Vagina (tissue), 2 donors: ENCODE measurements at places on chromosomes 6 and 20.

- peaks cover 39% of the 10 kb centered on the region for H3K4me1 ChIP-seq
- peaks cover 22% of the 10 kb centered on the region for H3K36me3 ChIP-seq
- H3K27ac ChIP-seq: peak overlapping the region; percentile 82
- no peaks in the 10 kb centered on the region for H3K27me3 ChIP-seq
Observed at GRCh38 chr20:3045042-3045815, 623 bp upstream of the MRPS26 start.

DNA sequence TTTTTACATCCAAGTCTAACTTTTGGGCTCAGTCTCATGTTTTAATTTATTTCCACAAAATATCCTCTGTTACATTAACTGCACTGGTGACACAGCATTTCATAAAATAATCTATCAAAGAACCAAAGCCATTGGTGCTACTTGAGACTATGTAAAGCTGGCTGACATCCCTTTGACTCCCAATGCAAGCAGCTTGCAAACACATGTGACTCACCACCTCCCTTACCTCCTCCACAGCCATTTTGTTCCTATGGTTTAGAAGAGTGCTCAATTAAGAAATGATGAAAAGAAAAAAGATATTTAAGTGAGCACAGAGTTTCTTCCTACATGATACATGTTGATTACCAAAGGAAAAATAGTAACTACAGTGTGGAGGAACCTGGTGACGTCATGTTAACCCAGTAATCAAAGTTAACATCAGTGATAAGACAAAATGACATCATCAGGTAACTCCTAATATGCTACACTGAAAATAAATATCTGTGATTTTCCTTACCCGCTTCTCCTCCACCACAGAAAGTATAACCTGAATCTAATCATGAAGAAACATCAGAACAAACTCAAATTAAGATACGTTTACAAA is 53.3 kb upstream of the LGSN start:
- DNase-seq: no peak
- no peaks in the 10 kb centered on the region for H3K36me3 ChIP-seq
- no peaks in the 10 kb centered on the region for H3K4me1 ChIP-seq
- no peak overlapping the region for H3K27ac ChIP-seq

DNA sequence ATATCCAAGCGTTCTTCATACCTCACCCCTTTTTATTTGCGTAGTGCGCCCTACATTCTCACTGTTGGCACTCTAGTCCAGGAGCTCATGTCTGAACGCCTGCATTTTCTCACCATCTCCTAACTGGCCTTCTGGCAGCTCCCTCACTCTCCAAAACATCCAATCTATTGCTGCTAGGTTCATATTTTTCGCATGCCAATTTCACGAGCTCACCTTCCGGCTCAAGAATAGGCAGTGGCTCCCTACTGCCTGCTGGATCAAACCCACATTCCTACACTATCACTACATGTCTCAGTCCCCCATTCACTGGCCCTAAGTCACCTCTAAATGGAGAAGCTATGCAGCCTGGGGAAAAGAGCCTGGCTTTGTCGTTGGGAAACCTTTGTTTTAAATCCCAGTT is 115.0 kb downstream of the IPCEF1 start:
- no peaks in the 10 kb centered on the region for H3K27me3 ChIP-seq
- H3K4me3 ChIP-seq: no peak overlapping the region
- no peak overlapping the region for H3K27ac ChIP-seq
- DNase-seq: no peak

GRCh38 chr6:12717356-12717755 is 789 bp downstream of the PHACTR1 start:
- DNase-seq: no peak
- no peaks in the 10 kb centered on the region for H3K36me3 ChIP-seq
- H3K4me1 ChIP-seq: no peaks in the 10 kb centered on the region
- H3K4me3 ChIP-seq: no peak overlapping the region

DNA sequence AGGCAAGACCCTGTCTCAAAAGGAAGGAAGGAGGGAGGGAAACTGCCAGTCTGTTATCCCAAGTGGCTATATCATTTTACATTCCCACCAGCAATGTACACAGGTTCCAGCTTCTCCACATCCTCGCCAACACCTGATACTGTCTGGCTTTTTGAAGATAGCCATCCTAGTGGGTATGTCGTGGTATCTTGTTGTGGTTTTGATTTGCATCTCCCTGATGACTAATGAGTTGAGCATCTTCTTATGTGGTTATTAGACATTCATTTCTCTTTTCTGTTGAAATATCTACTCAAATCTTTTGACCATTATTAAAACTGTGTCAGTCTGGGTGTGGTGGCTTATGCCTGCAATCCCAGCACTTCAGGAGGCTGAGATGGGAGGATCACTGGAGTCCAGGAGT is 47.9 kb upstream of the ARID1B start:
- no peak overlapping the region for H3K27ac ChIP-seq
- H3K4me3 ChIP-seq: no peak overlapping the region
- H3K36me3 ChIP-seq: no peaks in the 10 kb centered on the region
- no peaks in the 10 kb centered on the region for H3K4me1 ChIP-seq
- H3K27me3 ChIP-seq: no peaks in the 10 kb centered on the region

DNA sequence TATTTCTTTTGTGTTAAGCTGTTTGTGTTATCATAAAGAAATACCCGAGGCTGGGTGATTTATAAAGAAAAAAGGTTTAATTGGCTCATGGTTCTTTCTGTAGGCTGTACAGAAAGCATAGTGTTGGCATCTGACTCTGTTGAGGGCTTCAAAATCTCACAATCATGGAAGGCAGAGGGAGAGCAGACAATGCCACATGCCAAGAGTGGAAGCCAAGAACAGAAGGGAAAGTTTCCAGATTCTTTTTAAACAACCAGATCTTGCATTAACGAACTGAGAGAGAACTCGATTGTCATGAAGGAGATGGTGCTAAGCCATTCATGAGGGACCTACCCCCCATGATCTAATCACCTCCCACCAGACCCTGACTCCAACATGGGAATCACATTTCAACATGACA is 290.1 kb downstream of the BMP2 start:
- H3K27ac ChIP-seq: no peak overlapping the region
- H3K4me3 ChIP-seq: no peak overlapping the region
- no peaks in the 10 kb centered on the region for H3K27me3 ChIP-seq
- DNase-seq: no peak
- H3K36me3 ChIP-seq: no peaks in the 10 kb centered on the region

DNA sequence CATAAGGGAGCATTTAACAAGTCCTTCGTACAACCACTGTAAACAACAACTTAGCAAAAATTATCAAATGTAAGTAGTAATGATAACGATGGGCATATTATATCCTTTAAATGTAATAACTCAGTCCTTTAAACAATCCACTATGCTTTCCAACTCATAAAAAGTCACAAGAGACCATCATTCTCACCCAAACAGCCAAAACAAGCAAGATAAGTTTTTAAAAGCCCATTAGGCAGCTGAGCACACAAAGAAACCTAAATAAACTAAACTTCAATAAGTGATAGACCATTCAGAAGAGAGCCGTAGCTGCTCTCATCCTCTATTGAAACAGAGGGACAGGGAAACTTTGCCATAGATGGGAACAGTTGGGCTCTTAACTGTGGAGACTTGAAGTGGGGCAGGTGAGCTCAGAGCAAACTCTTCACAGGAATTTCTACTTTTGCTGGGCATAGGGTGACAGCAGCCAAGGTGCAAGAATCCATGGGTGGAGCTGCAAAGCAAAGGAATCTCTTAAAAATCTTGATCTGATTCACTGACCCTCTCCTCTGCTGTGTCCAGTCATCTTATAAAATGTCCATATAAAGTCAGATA is 22.5 kb downstream of the RAB22A start:
- no peaks in the 10 kb centered on the region for H3K27me3 ChIP-seq
- H3K27ac ChIP-seq: no peak overlapping the region
- peaks cover 17% of the 10 kb centered on the region for H3K4me1 ChIP-seq

DNA sequence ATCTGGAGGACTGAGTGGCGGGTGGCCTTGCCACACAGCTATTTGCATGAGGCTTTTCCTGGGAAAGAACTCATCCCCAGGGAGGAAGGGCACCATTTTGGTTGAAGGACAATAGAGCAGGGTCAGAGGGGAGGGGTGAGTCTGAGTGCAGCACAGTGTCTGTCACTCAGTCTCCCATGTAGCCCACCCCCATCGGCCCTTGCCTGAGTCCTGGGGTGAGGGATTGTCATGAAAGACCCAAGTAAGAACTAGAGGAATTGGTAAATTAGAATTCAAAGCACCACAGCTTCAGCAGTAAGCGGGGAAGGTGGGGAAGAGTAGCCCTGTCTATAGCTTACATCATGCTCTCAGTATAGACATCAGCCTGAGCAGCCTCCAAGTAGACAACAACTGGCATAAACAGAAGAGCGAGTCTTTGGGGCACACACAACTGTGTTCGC is 90.4 kb upstream of the TMEM30A start:
- no peaks in the 10 kb centered on the region for H3K4me1 ChIP-seq
- H3K27ac ChIP-seq: no peak overlapping the region
- H3K27me3 ChIP-seq: no peaks in the 10 kb centered on the region
- no peak overlapping the region for H3K4me3 ChIP-seq

DNA sequence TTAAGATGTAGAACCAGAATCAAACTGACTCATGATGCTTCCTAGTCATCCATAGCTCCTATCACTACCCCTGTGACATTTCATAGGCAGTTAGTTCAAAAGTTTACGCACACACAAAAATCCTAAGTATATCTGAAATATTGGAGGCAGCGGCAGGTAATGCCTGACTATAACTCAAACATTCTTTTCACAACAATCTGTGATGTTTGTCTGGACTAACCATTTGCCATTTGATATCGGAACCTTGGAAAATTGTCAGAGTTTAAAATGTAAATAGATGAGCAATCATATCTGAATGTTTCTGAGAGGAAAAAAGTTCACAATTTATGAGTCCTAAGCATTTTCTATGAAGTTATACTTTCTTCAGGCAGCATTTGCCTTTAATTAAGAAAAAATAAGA is 1078.2 kb downstream of the EPHA7 start:
- no peaks in the 10 kb centered on the region for H3K27me3 ChIP-seq
- no peaks in the 10 kb centered on the region for H3K4me1 ChIP-seq
- H3K27ac ChIP-seq: no peak overlapping the region
- no peak for DNase-seq
- H3K4me3 ChIP-seq: no peak overlapping the region

DNA sequence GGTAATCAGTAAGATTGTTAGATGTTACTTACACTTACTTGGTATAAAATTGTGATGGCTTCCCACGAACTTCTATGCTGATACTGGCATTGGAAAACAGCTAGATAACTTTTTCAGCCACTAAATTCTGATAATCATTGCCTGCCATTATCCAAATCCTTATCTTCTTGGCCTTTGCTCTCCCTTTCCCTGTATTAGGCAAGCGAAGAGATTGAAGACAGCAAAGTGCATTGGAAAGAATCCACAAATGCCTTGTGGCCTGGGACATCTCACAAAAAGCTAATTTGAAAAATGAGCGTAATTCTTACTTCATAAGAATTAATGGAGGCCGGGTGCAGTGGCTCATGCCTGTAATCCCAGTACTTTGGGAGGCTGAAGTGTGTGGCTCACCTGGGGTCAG is 79.5 kb upstream of the MARCKS start:
- no peaks in the 10 kb centered on the region for H3K36me3 ChIP-seq
- DNase-seq: no peak
- no peaks in the 10 kb centered on the region for H3K27me3 ChIP-seq
- H3K27ac ChIP-seq: no peak overlapping the region

- H3K4me1 ChIP-seq: no peaks in the 10 kb centered on the region
- DNase-seq: no peak
- H3K27ac ChIP-seq: no peak overlapping the region
- H3K4me3 ChIP-seq: no peak overlapping the region
- no peaks in the 10 kb centered on the region for H3K27me3 ChIP-seq
Observed at GRCh38 chr6:87281426-87281825, 41.0 kb upstream of the SMIM8 start.

DNA sequence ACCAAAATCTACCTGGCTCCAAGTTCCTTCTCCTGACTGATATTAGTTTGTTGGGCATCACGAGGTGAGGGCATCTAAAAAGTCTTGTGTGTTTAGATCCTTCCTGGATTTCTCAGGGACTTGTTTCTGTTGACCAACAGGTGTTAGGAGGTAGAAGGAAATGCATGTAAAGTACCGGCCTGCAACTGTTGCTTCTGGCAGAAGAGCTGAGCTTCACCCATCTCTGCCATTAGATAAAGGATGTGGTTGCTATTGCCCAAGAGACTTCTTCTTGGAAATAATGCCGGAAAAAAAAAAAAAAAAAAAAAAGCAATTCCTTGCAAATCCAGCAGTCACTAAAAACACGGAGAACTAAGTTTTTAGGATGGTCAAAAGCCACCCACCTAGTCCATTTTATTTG is 303.1 kb downstream of the CDH26 start:
- H3K4me3 ChIP-seq: no peak overlapping the region
- H3K4me1 ChIP-seq: no peaks in the 10 kb centered on the region
- no peak overlapping the region for H3K27ac ChIP-seq
- H3K36me3 ChIP-seq: no peaks in the 10 kb centered on the region

DNA sequence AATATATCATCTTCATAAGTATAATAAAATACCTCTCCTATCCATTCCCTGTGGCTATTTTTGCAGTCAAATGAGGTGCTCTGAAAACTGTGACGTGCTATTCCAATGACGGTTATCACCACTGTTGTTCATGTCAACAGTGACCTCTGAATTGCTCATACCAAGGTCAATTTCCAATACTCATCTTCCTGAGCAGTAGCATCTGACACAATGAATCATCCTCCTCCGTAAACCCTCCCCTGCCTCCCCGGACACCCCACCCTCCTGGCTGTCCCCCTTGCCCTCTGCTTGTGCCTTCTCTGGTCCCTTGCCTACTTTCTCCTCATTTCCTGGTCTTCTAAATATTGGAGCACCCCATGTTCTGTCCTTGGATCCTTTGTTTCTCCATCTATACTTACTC is 77.7 kb upstream of the SLC22A23 start:
- no peak overlapping the region for H3K27ac ChIP-seq
- no peaks in the 10 kb centered on the region for H3K27me3 ChIP-seq
- peak; percentile 32 for DNase-seq
- no peaks in the 10 kb centered on the region for H3K36me3 ChIP-seq
- no peaks in the 10 kb centered on the region for H3K4me1 ChIP-seq
- no peak overlapping the region for H3K4me3 ChIP-seq

- H3K36me3 ChIP-seq: no peaks in the 10 kb centered on the region
- H3K27me3 ChIP-seq: no peaks in the 10 kb centered on the region
- no peak overlapping the region for H3K27ac ChIP-seq
- no peaks in the 10 kb centered on the region for H3K4me1 ChIP-seq
Observed at GRCh38 chr6:18347866-18348265, 39.3 kb upstream of the RNF144B start.

DNA sequence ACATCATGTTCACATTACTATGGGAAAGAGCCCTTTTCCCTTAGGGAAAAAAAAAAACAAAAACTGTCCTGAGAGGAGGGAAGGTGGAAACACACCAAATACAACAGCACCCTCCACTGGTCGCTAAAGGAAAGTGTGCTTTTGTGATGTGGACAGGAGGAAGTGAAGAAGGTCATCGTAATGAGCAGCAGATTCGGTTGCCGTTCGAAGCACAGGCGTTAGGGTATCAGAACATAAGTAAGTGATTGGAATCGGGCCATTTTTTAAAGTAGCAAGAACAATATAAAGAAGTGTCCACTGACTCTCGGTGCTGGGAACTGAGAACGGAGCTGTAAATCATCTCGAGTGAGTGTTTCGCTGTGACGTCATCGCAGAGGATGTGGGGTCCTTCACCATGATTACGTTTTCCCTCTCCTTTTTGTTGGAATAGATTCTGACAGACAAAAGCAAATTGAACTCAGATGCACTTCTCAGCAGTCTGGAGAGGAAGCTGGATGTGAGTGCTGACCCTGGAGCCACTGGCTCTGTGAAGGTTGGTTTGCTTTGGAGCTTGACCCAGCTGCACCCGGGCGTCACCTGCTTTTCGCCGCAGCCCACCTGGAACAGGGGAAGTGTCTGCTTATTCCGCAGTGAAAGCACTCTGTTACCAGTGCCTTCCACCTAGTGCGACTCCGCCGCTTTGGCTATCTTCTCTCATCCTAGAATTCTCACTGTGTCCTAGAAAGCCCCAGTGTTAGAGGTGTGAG is 203.6 kb upstream of the GMDS start:
- DNase-seq: no peak
- H3K4me1 ChIP-seq: peaks cover 15% of the 10 kb centered on the region
- no peaks in the 10 kb centered on the region for H3K27me3 ChIP-seq
- H3K36me3 ChIP-seq: no peaks in the 10 kb centered on the region
